ENCODE measurements at places on chromosomes 2 and 18. TPM values are rescaled to one million over a fixed set of nuclear protein-coding genes. Genes with fewer than 3 reads are reported as not detected.

SULT6B1 gene
- not detected for total RNA-seq

IWS1 gene
- 67.2 TPM for total RNA-seq

KHK gene
- total RNA-seq: 39.1 TPM

LBX2 gene
- total RNA-seq: not detected

TNFAIP6 gene
- 123 TPM for total RNA-seq

TIMM21 gene
- 85.1 TPM for total RNA-seq

C2orf68 gene
- 48.6 TPM for total RNA-seq

ICOS gene
- not detected for total RNA-seq

DNAH6 gene
- total RNA-seq: not detected

CD8A gene
- total RNA-seq: not detected

DNA sequence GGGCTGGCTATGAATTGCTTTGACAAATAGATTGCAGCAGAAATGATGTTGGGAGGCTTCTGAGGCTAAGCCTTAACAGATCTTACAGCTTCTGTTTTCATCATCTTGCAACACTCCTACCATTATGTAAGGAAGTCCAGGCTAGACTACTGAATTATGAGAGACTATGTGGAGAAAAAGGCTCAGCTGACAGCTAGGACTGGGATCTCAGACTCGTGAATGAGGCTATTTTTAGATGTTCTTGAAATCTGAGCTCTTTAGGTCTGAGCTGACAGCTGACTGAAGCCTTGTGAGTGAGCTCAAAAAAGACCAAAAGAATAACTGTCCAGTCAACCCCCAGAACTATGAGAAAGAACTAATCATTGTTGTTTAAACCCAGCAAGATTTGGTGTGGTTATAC, 70.3 kb downstream of the VWC2L start:
- DNase-seq: peak; percentile 0

GRCh38 chr2:192948316-192948715, 753.6 kb upstream of the TMEFF2 start:
- DNase-seq: no peak

DNA sequence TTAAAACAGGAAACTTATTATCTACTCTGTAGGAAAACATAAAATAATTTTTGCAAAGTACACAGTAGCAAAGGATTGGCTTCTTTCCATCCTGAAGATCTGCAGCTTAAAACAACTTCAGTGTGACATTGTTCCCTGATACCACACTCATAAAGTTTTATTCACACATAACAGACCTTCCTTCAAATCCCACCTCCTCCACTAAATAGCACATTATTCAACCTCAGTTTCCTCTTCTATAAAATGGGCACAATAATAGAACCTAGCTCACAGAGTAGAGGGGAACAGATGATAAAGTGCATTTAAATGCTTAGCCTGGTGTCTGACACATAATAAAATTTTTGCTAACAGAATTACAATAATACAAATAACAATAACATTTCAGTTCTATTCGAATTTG, 250.4 kb upstream of the RBBP8 start:
- DNase-seq: no peak

GRCh38 chr2:112791693-112792230, 7.5 kb upstream of the IL1A start:
- DNase-seq: no peak

DNA sequence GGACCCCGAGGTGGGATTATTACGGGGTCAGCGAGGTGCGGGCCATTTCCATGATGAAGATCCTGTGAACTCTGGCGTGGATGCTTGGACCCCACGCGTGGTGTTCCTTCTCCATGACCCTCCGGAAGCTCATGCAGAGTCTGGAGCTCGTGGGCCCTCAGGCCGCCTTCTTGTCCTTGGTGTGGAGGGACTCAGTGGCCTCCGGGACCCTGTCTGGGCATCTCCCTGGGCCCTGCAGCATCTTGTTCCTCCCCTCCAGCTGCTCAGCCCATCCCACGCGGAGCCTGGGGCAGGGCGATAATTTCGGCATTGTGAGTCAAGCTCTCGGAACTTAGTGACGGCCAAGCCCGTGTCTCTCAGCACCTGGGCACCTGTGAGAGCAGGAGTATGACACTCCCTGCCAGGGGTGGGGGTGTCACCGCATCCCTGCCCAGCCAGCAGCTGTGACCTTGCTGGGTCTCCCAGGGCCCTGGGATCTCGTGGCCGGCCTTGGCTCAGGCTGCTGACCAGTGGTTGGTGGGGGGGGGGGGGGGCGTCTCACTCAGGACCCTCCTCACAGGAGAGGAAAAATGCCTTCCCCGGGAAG, 24.6 kb downstream of the RTP5 start:
- no peak for DNase-seq

- no peak for DNase-seq
Measured at GRCh38 chr2:2587354-2587753, 256.3 kb upstream of the MYT1L start.

DNA sequence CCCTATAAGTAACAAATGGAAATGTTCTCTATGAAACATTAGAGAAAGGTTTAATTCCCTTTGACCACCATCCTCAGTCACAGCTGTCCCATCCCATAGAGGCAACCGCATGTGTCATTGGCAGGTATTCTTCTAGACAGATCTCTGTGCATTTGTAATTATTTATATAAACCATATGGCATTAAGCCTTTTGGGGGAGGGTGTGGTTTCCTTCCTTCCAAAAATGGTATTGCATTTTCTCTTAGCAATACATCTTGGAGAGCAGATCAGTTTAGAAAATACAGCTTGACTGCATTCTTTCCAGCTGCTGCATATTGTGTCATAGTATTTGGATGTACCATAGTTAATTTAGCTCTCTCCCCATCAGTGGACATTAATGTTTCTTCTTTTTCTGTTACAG, 57.7 kb downstream of the LCLAT1 start:
- no peak for DNase-seq

DNA sequence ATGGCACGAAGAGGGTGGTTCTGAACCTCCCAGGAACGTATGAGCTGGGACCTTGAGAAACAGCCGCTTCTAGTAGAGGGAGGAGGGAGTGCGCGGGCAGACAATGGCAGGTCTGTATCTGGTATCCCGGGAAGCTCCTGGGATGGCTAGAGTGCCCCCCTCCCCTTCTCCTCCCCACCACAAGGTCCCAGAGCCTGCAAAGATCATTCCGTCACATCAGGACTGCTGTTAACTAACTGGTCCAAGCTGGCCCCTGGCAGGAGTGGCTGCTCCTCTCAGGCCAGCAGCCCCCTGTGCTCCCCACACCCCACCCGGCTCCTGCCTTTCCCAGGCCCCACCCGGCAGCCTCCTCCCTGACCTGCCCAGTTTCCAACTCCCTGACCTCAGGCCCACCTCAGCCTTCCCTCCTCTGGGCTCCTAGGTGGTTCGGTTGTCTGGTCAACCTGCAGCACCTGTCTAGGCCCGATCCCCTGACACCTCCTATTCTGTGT, 75.0 kb downstream of the TPO start:
- DNase-seq: no peak

- no peak for DNase-seq
Measured at GRCh38 chr2:67645280-67646138, 248.4 kb downstream of the ETAA1 start.

DNA sequence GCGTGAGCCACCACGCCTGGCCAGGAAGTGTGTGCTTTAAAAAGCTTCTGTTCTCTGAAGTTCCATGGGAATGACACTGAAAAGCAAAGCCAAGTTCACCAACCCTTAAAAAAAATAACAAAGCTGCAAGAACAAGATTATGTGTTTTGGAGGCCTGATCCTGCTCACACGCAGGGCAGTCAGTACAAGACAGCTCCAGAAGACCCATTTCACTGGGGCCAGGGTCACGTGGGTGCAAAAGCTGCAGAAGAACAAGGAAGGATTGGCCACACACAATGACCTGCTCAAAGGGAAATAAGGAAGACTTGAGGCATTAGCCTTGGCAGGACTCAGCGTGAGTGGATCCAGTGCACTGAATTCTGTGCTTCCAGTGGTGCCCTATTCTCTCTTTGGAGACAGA, 187.9 kb downstream of the NCK2 start:
- DNase-seq: no peak

DNA sequence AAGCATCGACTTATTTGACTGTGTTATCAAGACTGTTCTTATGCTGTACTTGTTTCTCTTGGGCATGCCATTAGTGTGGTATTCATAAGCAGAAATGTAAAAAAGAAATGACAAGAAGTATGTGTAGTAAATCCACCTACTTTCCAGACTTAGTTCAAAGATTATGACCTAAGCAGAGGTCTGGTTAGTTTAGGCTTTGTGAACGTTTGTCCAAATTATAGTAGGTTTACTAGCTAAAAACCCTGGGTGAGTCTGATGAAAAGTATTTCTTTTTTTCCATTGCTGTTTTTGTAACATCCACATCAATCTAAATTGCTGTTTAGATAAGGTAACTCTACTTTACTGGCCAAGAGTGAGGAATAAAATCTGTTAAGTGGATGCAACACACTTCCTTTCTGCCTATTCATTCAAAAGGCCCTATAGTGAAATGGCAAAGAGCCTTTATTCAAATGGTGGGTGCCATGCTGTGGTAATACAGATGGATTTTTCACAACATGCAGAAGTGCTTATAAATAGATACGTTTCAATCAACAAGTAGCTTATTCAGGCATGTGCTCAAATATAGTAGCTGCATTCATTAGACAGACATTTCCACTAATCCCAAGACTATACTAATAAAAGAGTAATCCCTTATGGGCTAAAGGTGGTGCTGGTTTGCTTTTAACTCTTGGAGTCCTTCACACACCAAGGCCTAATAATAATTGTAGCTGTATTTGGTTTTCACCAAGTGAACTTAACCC, 122.5 kb upstream of the LTBP1 start:
- DNase-seq: peak; percentile 12

- DNase-seq: no peak
Measured at GRCh38 chr2:31097962-31098613, 40.2 kb downstream of the GALNT14 start.

- DNase-seq: no peak
Measured at GRCh38 chr2:32963941-32964340, 17.2 kb downstream of the LTBP1 start.

DNA sequence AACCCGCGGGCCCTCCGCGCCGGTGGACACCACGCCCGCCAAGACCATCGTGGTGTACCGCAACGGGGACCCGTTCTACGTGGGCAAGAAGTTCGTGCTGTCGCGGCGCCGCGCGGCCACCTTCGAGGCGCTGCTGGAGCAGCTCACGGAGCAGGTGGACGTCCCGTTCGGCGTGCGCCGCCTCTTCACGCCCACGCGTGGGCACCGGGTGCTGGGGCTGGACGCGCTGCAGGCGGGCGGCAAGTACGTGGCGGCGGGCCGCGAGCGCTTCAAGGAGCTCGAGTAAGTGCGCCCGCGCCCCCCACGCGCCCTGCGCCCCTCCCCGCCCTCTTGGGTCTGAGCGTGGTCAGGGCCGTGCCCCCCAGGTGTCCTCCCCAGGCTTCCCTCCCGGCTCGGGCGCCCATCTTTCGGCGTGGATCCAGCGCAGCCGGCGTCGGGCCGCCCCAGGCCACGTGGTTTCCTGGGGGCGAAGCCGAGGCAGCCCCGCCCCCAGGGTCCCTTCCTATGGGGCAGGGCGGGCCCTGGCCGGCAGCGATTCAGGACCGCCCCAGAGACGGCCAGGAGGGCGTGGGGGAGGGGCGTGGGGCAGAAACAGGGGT, 481 bp downstream of the DCDC2C start:
- DNase-seq: peak; percentile 58

GRCh38 chr18:6057604-6058003, 162.3 kb upstream of the TMEM200C start:
- DNase-seq: no peak

- no peak for DNase-seq
Measured at GRCh38 chr2:65357959-65358294, 74.5 kb downstream of the SPRED2 start.

DNA sequence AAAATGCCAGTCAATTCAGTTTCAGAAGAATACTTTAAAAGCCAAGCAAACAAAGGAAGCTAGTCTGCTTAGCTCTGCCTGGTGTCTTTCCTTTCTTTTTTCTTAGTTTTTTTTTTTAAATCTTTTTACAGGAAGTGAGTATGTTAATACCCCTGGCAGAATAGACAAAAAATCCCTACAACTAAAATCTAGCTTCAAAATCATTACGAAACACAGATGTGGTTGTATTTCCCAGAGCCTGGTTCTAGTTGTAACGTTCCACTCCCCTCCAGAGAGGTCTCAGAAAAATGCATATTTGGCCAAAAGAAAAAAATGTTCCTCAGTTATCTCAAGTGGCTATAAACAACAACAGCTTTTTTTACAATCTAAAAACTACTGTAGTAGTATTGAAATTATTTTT, 202.1 kb upstream of the RND3 start:
- DNase-seq: no peak

DNA sequence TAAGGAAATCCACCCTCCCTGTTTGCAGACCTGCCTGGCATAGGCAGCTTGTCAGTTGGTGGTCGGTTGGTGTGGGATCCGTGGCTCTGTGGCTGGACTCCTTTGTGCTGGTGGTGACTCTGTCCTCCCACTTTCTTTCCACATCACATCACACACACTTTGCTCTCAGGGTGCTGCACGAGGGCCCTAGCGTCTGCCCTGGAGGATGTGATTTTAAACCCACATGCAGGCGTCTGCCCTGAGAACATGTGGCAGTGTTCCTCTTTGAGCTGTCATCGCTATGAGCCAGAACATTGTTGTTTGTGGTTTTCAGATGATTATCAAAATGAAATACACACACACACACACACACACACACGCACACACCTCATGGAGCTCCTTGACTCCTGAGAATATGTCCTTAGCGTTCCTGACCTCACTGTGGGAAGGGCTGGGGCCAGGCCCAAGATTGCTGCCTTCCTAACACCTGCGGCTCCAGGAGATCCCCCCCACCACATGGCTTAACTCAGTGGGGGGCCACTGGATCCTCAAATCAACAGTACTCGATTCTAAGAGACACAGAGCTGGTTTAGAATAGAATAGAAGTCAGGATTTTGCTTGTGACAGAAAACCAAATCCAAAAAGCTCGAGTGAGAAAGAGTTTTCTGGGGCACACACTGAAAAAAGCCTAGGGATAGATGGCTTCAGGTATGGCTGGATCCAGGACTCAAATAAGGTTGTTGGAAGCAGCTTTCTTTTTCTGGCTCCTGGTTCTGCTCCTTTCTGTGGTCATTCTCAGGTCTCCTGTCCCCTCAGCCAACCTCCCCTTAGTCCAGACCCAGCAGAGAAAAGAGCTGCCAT, 54.8 kb downstream of the RTP5 start:
- DNase-seq: no peak

GRCh38 chr2:31312898-31313297, 78.9 kb downstream of the EHD3 start:
- DNase-seq: peak; percentile 42

GRCh38 chr2:106020821-106021661, 173.1 kb downstream of the UXS1 start:
- DNase-seq: peak; percentile 9

GRCh38 chr2:212030709-212031108, 507.9 kb downstream of the ERBB4 start:
- no peak for DNase-seq

- DNase-seq: no peak
Measured at GRCh38 chr2:120638450-120638849, 97.2 kb upstream of the GLI2 start.
